ENCODE measurements at places on chromosomes 11 and 22.

- no peak for DNase-seq
These were observed 4.6 kb downstream of the OR4C45 start for GRCh38 chr11:50037251-50037650.

- DNase-seq: peak; percentile 91
These were observed at the start of gene IFTAP for GRCh38 chr11:36594316-36594989. TSS of gene IFTAP (plus strand) at chr11:36594502. CDS start at chr11:36610104, 15,602 bp downstream.

DNA sequence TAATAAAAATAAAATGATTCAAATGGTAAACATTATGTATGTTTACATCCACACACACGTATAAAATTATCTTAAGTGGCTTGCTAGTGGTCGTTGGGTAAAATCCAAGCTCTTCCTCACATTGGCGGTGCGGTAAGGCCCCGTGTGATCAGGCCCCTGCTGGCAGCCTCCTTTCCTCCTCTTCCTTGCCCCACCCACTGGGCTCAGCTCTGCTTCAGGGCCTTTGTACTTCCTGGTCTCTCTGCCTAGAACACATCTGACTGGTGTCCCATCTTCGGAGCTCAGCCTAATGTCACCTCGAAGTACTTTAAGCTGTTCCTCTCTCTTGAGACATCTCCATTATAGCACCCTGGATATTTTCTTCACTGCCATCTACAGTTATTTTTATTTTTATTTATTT lies 52.8 kb downstream of the OSBP2 start:
- DNase-seq: no peak

GRCh38 chr22:38115423-38116205 lies 5.1 kb upstream of the BAIAP2L2 start:
- no peak for DNase-seq

DNA sequence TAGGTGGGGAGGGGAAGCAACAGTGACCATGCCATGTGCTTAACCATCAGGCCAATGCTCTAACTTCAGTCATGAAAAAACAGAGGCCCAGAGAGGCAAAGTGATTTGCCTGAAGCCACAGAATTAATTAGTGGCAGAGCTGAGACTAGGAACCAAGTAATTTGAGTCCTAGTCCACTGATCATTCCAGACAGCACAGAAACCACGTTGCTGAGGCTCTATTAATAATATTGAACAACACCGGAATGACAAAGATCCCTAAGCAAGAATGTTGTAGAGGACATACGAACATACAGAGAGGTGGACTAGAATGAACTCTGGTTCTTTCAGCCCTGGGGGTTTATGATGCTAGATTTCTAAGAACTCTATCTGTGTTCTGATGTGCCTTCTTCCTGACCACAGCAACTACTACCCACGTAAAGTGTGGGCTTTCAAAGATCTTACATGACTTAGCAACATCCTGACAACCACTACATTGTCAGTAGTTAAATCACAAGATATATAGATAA lies 92.3 kb downstream of the GAB2 start:
- no peak for DNase-seq

DNA sequence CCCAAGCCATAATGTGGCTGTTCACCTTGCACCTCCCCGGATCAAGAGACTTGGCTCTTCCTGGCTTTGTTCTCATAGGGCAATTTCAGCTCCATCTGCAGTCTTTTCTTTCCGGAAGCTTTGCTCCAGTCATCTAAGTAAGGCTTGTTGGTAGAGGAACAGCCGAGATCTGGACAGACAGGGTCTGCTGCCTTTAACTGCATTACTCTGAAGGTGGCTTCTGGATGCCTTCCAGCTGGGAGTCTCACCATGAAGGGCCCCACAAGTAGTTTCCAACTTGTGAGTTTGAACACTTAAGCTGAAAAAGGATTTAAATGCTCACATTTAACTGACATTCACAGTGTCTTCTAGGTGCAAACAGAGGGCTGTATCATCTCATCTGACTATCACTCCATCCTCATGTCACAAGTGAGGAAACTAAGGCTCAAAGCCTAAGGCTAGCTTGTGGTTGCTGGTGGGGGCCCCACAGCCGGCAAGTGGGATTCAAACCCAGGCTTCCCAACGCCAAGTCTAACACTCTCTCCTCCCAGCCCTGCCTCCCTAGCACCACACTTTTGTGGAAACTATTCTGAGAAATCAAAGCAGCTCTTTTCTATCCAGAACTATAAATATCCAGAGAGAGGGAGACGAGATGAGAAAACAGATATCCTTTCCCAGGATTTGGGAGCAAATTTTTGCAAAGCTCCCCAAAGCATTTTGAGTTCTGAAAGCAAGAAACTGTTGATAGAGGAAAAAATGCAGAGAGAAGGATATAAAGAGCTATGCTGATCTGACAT lies 58.4 kb downstream of the GALNT18 start:
- no peak for DNase-seq

- DNase-seq: no peak
These were observed 77.9 kb downstream of the PIWIL3 start for GRCh38 chr22:24696551-24697001.

- DNase-seq: peak; percentile 44
These were observed 4.3 kb upstream of the LMO1 start for GRCh38 chr11:8267831-8268529.

DNA sequence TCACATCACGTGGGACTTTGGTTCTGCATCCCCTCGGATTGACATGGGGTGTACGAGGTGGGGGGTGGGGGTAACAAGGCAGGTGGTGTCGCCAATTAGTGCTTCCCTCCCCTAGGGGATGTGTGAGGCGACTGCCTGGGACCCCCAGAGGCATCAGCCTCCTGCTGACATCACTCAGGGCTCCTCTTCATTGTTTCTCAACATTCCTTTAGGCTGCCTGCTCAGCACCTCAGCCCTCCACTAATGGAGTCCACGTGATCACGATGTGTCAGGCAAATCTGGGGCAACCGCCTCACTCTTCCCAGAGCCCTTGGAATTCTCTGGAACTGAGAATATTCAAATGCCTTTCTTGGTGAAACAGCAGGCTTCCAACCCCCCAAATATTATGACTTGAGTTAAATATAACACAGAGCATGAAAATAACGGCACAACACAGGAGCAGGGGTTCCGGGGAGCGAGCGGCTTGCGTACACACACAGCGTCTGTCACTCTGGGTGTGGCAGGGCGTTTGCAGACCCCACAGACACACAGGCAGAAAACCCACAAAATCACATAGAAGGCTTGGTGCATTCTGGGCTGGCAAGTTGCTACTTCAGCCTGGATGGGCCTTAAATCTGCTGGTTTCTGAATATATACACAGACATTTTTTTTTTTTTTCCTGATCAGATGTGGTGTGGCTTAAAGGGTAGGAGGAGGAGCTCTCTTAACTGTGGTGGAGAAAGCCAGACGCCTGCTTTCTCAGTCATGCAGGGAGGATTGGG lies 170.1 kb upstream of the CADM1 start:
- DNase-seq: no peak

DNA sequence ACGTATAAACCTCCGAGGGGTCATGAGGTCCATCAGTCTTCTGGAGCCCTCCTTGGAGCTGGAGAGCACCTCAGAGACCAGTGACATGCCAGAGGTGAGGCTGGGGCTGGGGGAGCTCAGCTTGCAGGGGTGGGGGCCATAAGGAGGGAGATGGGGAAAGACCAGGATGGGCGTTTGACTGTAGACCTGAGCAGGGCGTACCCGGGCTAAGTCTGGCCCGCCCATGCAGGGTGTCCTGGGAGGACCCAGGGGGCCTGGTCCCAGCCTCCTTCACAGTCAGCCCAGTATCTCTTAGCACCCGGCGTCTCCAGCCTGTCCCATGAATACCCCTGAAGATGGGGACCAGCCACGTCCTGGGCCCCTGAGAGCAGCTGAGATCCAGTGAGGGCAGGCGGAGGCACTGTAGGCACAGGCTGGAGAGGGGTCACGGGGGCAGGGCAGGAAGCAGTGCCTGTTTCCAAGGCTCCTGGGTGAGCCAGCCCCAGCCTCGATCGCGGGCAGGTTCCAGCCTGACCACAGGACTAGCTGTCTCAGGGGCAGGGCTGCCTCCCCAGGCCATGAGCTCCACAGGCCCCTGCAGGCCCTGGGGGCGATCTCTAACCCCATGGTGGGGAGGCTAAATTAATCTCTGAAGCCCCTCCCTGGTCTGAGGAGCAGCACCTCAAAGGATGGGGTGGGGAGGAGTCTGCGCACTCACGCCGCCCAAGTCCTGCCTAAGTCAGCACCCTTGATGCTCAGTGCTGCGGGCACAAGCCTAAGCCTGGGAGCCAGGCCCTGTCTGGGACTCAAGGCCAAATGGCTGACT lies 7.1 kb downstream of the SSH3 start:
- no peak for DNase-seq

- no peak for DNase-seq
These were observed 12.4 kb downstream of the UCP2 start for GRCh38 chr11:73969991-73970800.

GRCh38 chr11:2314136-2314524 lies 12.3 kb downstream of the TSPAN32 start:
- no peak for DNase-seq

DNA sequence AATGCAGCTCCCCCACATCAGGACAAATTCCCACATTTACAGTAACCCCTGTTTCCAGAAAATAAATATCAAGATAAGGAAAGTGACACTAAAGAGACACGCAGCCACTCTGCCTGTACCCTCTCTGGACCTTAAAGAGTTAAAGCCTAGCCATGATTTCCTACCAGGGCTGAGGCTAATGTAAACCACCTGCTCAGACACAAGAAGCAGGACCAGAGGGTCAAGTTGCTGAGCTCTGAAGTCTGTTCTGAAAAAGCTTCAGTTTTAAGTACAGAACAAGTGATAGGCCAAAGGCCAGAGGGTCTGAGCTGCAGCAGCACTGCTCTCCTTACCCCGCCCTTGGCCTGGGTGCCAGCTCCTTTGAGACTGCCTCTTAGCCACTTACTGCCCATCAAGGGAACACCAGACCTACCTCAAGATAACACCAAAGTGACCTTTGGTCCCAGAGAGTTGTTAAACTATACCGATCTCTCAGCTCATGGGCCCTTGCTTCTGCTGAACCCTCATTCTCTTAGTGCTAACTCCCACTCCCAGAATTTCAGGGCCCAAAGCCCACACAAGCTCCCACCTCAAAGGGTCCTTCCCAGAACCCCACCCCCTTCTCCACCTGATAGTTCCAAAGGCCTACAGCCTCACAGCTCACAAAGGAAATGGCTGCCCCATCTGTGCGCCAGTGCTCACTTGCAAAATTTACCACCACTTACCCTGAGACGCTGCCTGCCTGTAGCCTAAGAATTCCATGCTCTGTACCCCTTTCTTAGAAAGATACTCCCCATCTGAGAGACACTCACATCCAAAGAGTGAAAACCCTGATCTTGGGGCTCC lies 40.5 kb downstream of the IL18BP start:
- peak; percentile 42 for DNase-seq

- DNase-seq: peak; percentile 59
These were observed 782 bp downstream of the TMEM109 start for GRCh38 chr11:60914633-60915247.

GRCh38 chr11:64359712-64360445 lies 917 bp downstream of the RPS6KA4 start:
- DNase-seq: no peak

DNA sequence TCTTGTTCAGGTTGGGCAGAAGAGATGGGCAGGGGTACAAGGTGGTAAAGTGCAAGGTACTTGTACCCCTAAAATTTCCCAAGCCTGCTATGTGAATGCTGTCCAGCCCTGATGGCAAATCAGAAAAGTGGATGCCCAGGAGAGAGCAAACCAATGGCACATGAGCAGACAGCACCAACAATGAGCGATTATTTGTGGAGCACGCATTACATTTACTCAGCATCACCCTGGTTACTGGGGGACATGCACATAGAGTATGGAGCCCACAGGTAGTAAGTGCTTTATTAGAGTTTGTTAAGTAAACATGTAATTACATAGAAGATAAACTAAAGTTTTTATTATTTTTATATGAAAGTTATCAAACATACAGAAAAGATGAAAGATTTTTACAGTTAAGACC lies 165.7 kb downstream of the NTM start:
- no peak for DNase-seq

DNA sequence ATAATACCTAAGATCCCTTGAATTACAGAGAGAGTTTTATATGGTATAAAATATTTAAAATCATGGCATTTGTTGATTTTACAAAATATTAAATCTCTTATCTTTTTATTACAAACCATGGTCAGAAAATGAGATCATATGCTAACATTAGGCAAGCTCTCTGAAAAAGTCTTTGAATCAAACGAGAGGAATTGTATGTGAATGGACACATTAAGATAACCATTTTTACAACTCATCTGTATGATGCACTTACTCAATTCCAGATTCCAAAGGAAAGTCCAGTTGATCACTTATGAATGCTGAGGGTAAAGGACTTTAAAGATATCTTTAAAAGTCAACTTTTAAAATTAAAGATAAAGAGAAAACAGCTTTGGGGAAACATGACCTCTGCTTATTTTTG lies 83.5 kb upstream of the LUZP2 start:
- no peak for DNase-seq

DNA sequence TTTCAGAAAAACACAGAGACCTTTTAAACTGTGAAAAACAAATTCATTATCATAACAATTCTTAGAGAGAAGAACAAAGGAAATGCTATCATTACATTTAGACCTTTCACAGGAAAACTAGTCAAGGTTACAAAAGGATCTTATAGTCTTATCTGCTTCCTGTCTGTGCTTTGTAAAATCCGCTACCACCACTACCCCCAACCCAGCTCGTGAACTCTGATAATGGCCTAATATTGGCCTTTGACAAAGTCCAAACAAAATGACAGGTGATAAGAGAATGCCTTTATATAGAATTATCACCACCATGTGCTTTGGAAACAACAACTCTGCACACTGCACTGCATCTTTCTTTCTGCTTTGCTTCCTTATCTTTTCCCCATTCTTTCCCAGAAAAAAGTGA lies 272.5 kb downstream of the SBF2 start:
- no peak for DNase-seq

GRCh38 chr22:44973829-44974228 lies 36.0 kb downstream of the PHF21B start:
- no peak for DNase-seq

DNA sequence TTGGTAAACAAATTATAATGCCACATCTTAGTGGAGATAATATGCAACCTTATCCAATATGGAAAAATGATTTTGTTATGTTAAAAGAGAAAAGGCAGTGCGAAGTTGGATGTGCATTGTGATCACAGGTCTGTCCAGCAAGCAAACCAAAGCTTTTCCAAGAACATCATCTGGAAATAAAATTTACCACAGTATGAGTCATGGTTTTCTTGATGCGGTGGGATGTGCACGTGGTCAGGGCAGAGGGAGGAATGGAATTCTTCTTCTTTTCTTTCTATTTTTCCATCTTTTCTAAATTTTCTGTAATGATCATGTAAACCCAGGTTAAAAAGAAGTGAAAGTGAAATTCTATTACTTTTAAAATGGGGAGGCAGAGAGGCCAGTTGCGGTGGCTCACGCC lies 169.8 kb downstream of the C11orf91 start:
- peak; percentile 79 for DNase-seq

DNA sequence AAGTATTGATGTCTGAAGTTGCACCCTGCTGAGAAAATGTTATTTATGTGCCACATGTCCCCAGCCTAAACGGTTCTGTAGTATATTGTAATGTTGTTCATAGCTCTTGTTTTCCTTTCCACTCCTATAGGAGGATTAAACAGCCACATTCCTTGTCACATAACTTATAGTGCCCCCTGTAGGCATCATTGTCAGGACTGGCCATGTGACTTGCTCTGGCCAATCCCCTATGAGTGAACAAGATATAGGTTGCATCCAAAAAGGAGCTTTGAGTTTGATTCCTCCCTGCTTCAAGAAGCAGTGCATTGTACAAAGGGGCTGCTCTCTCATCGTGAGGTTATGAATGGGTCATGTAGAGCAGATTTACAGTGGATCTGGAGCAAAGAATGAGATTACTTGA lies 717.6 kb upstream of the ANO5 start:
- no peak for DNase-seq
